CD4-positive, alpha-beta T cell treated with Interleukin-1 beta for 1 hour (primary cell): ENCODE measurements at places on chromosomes 3 and 15.

- DNase-seq: no peak
These were observed 497.6 kb downstream of the NTRK3 start for GRCh38 chr15:87758794-87759418.

DNA sequence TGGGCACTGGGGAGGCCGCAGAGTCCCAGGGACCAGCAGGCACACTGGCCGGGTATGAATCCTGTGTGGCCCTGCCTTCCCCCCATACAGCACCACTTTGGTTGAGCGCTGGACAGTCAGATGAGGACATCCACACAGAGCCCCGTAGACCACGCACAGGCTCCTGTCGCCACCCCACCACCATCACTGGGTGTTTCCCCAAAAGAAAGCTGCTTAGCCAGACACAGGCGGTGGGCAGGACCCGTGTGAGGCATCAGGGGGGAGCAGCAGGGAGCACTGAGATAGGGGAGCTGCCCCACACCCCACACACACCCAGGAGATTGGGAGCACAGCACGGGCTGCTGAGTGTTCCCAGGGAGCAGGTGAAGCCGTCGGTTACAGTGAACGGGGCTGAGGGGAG is 42.4 kb upstream of the SLC41A3 start:
- no peak for DNase-seq

DNA sequence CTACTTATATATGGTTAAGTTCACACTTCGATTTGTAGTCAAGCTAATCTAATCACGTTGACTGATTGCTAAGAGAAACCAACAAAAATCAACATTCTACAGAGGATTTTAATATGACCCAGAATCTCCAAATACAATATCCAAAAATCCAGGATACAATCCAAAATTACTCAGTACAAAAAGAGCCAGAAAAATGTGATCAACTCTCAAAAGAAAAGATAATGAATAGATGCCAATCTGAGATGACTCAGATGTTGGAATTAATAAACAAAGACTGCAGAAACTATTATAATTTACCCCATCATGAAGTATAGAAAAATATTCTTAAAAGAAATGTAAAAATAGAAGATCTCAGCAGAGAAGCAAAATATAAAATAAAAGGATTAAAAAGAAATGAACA is 22.3 kb downstream of the HACL1 start:
- DNase-seq: no peak

- DNase-seq: peak; percentile 48
These were observed 169.5 kb upstream of the THBS1 start for GRCh38 chr15:39411102-39411989.

- DNase-seq: no peak
These were observed 352 bp downstream of the CHRD start for GRCh38 chr3:184380185-184380626.

GRCh38 chr3:67593761-67594234 is 60.6 kb downstream of the SUCLG2 start:
- DNase-seq: peak; percentile 2

DNA sequence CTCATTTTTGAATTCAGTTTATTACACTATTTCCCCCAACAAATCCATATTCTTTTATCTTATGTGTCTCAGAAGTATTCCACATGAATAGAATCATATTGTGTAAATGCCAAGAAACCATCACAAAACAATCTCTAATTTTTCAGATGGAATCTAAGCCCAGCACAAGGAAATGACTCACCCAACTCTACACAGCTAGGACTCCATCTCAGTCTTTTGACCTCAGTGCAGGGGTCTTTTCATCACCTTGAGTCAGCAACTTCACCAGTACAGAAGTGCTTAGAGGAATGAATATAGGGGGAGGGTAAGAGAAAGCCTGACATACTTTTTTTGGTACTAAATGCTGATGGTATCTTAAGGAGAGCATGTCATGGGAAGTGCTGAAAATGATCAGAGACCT is 169.3 kb upstream of the LRRN1 start:
- DNase-seq: no peak

DNA sequence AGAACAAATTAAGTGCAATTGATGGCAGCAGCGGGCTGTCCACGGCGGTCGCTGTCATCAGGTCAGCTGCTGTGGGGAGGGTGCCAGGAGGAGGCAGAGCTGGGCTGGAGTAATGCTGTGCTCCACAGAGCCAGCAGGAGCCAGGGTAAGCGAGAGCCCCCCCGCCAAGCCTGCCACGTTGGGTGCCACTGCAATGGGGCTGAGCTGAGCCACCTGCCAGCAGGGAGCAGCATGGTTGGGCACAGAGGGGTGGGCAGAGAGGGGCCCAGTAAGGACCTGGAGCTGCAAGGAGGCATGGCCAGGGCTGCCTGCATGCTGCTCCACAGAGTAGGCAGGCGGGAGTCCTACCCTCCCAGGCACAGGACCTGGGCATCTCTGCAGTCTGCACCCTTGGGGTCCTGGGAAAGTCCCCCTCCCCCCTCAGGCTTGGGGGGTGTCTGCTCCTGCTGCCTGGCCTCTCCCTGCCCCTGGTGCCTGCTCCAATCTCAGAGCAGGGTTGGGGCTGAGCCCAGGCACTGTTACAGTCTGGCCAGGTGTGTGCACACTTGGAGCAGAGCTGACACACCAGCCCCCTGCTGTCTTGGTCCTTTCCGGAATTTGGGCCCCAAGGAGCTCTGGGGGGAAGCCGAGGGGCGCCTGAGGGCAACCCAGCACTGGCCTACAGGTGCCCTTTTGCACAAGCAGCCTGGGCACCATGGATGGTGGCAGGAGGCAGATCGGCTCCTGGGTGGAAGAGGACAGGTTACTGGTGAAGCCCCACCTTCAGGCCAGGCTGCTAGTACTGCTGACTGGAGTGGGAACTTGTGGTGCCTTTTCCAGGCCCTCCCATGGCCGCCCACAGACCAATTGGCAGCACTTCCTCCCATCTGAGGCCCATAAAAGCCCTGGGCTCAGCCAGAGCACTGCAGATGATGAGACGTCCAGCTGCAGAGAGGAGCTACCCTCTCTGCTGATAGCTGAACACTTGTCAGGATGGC is 8.5 kb upstream of the PIAS1 start:
- DNase-seq: no peak

- no peak for DNase-seq
These were observed 244.2 kb downstream of the WNT5A start for GRCh38 chr3:55242921-55243320.

- no peak for DNase-seq
These were observed 267.3 kb downstream of the TLE3 start for GRCh38 chr15:69830430-69830829.

- no peak for DNase-seq
These were observed 33.2 kb downstream of the RAB27A start for GRCh38 chr15:55256281-55257011.

DNA sequence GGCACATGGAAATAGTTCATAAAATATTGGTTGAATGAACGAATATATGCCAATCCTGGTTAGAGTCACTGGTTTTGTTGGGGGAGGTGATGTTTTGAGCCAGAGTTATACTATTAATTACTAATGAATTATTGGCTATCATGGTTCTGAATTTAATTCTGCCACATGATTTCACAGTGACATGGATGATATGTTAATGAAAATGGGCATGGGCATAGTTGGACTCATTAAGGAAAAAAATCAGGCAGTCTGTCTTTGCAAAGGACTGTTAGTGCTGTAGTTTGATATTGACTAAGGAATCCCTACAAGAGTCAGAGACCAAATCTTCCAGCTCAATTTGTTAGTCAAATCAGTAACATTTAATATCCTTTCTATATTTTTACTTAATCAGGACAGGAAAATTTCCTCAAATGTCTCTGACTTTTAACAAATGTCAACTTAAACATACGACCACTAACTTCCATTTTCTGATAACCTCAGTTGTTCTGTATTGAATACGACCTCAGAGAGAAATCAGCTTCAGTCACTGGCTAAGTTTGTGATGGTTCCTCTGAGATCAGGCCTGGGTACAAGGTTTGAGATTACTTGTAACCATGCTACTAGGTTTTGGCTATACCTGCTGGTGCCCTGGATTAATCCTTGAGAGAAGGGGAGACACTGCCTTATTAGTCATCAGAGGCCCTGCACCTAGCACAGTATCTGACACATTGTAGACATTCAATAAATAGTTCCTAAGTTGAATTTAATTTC is 13.3 kb downstream of the NFKBIZ start:
- peak; percentile 40 for DNase-seq

- DNase-seq: peak; percentile 39
These were observed 28.1 kb downstream of the NR1I2 start for GRCh38 chr3:119810018-119810435.

DNA sequence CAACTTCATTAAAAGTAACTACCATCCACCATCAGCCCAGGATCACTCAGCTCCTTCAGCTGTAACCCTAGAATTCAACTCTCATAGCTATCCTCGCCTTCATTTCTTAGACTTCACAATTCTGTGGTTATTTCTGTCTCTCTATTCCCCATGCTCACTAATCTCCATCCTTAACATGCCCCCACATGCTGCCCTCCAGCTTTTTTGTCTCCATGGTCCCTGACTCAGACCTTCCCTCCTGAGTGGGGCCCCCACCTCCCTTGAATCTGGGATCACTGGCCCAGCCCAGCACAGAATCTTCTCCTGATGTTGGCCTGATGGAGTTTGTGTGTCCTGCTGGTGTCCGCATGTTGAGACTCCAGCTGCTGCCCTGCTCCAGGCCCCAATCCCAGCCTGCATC is 41.7 kb downstream of the CHST14 start:
- DNase-seq: no peak

DNA sequence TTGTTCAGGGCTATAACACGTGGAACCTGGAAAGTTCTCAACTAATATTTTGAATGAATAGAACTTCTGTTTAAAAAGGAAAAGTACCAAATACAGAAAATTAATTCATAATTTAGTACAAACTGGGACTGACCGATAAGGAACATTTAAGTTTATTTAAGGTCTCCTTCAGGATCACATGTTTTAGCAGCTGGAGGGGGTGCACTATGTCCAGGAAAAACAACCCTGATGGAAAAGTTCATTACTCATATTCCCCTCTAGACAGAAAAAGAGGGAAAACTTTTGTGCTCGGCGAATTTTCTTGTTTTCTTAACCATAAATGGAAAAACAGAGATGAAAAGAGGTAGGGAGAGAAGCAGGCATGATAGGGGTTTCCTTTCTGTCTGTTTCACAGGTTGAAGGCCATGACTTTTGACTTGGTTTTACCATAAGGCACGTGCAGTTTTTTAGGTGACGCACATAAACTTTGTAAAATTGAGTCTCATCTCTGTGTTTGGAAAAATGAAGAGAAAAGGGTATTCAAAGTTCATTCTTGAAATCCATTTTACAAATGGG is 26.5 kb downstream of the FRMD4B start:
- no peak for DNase-seq

DNA sequence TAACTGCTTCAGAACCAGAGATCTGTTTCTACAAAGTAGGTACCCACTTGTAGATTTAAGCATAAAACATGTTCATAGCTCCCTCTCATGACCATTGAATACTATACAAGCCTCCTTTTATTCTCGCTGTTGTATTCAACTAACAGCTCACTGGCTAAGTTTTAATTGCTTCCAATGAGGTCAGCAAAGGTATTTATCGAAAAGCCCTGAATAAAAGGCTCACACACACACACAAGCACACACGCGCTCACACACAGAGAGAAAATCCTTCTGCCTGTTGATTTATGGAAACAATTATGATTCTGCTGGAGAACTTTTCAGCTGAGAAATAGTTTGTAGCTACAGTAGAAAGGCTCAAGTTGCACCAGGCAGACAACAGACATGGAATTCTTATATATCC is at the start of gene FGF7:
Gene FGF7 (plus strand): TSS at position 222 of the 400 bp plus-strand sequence. CDS start 1,056 bp downstream, outside the sequence.
- no peak for DNase-seq

DNA sequence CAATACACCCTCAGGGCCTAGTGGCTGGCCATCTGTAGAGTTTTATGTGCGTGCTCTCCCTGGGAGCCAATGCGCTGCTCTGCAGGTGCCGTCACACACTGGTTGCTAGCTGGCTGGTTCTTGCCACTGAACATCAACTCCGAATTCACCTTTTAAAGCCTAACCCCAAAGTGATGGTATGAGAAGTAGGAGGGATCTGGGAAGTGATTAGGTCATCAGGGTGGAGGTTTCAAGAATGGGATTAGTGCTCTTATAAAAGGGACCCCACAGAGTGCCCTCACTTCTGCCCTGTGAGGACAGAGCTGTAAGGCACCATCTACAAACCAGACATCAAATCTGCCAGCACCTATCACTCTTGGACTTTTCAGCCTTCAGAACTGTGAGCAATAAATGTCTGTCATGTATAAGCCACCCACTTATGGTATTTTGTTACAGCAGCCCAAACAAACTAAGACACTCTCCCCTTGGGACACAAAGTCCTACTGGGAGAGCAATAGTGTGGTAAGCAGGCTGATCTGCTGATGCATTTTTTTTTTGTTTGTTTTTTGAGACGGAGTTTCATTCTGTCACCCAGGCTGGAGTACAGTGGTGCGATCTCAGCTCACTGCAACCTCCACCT is 20.3 kb downstream of the RGMA start:
- DNase-seq: no peak

GRCh38 chr3:24199300-24199699 is 254.2 kb downstream of the NR1D2 start:
- no peak for DNase-seq

GRCh38 chr3:126389794-126390146 is 4.9 kb upstream of the CFAP100 start:
- no peak for DNase-seq

- DNase-seq: peak; percentile 67
These were observed 740 bp upstream of the NSMCE3 start for GRCh38 chr15:29270169-29270955.

GRCh38 chr15:71239592-71240364 is 124.5 kb downstream of the THSD4 start:
- DNase-seq: no peak

DNA sequence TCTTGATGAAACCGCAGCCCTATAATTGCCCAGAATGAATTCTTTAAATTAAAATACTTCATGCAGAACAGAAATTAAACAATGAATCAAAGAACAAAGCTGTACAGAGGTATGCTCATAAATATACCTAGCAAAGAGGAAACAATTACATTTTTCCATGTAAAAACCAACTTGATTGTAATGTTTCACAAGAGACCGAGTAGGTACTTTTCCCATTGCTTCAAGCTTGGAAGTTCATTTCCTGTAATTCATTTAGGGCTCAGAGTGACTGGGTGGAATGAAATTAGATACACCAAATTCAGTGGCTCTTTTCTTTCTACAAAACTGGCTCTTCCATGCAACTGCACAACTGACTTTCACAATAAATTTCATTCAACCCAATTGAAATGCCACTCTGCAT is 51.4 kb downstream of the FHIT start:
- DNase-seq: no peak

DNA sequence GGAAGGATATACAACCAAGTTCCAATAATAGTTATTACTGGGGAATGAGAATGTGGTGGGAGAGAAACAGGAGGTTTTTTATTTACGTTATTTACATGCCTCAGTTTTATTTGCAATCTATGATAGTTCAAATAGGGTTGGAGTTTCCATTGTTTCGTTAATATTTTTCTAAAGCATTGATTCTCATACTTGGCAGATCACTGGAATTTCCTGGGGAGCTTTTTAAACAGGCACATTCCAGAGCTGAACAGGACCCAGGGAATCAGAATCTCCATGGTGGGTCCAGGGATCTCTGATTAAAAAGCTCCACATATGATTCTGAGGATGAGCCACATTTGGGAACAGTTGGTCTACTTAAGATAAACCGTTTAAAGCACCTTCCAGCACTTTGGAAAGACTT is 123.9 kb downstream of the IL20RB start:
- no peak for DNase-seq

- DNase-seq: no peak
These were observed 276.8 kb downstream of the PYDC2 start for GRCh38 chr3:191737742-191738141.

- no peak for DNase-seq
These were observed 583.1 kb upstream of the CFAP20DC start for GRCh38 chr3:59632760-59633573.

- no peak for DNase-seq
These were observed 286.5 kb upstream of the RBMS3 start for GRCh38 chr3:28994161-28994905.
